ENCODE measurements at places on chromosomes 2 and 18.

- no peak for DNase-seq
Observed at GRCh38 chr2:187051350-187051749, 202.4 kb upstream of the ZSWIM2 start.

- DNase-seq, result no peak
Observed at GRCh38 chr2:109386004-109386695, 227.6 kb downstream of the SEPTIN10 start.

- DNase-seq, result no peak
Observed at GRCh38 chr2:46020416-46020815, 276.8 kb upstream of the EPAS1 start.

GRCh38 chr2:133312038-133312729 is 256.1 kb downstream of the NCKAP5 start:
- DNase-seq, result no peak

GRCh38 chr2:125216321-125216720 is 1191.2 kb downstream of the CNTNAP5 start:
- no peak for DNase-seq

DNA sequence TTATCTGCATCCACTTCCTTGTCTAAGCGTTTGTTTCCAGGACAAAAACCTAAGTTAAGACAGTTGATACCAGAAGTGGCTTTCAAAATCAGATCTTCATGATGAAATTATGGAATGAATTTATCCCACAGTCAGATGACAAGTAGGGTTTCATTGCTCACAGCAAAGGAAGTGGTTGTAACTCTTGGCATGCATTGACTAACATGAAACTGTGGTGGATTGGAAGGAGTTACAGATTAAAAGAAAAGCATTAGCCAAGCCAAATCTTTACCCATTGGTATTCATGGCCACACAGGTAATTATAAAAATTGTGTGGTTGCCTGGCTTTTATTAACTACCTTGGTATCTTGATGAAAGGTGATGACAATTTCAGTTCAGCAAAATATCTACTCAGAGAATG is 438.0 kb upstream of the NXPH2 start:
- no peak for DNase-seq

DNA sequence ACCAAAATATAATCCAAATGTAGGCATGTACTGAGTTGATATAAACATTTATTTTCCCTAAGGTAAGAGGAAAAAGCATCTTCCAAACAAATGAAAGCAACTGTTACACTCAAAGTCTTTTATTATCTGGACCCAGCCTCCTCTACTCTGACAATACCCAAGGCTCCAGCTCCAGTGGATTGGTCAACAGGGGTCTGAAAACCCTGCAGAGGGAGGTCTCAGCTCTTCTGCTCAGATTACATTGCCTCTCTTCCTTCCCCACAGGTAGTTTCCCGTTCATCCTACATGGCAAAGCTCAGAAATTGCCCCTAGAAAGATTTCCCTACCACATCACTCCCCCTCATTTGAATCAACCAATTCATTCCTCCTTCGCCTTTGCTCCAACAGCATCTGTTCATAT is 457.0 kb downstream of the METTL4 start:
- no peak for DNase-seq

GRCh38 chr18:72811047-72811446 is 56.7 kb downstream of the NETO1 start:
- no peak for DNase-seq

GRCh38 chr2:17583646-17584045 is 43.1 kb downstream of the VSNL1 start:
- DNase-seq, result no peak

- no peak for DNase-seq
Observed at GRCh38 chr2:144695657-144696056, 175.7 kb upstream of the ZEB2 start.

GRCh38 chr2:105325389-105325963 is 4.1 kb downstream of the TGFBRAP1 start:
- DNase-seq, result no peak

GRCh38 chr2:95307036-95307435 is 9.9 kb downstream of the KCNIP3 start:
- no peak for DNase-seq

- no peak for DNase-seq
Observed at GRCh38 chr18:416930-417329, 83.6 kb downstream of the COLEC12 start.

- DNase-seq, result no peak
Observed at GRCh38 chr2:8225266-8225665, 456.6 kb upstream of the ID2 start.

- DNase-seq, result no peak
Observed at GRCh38 chr18:49564518-49564834, 2.6 kb downstream of the LIPG start.

- DNase-seq, result no peak
Observed at GRCh38 chr18:12741351-12741750, 38.5 kb downstream of the PSMG2 start.

GRCh38 chr2:69453475-69454129 is 16.4 kb upstream of the NFU1 start:
- no peak for DNase-seq

GRCh38 chr2:16148632-16149348 is 208.4 kb downstream of the MYCN start:
- DNase-seq, result no peak

DNA sequence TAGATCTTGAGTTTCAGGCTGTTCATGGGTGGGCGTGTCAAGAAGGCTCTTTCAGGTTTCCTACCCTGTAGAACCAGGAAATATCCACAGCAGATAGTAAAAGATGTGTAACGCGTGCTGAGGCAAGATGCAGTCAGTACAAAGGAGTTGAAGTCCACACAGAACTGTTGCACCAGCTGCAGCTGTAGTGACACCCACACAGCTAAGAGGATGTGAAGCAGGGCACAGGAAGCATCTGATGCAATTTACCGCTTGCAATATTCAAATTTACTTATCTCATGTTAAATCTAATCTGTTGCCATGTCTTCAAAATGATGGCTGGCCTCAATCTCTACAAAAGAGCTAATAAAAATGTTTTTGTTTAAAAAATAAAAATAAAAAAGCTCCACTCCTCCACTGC is 132.8 kb downstream of the ARHGAP15 start:
- no peak for DNase-seq

GRCh38 chr2:240143276-240143675 is 2.8 kb upstream of the OTOS start:
- DNase-seq, result no peak

DNA sequence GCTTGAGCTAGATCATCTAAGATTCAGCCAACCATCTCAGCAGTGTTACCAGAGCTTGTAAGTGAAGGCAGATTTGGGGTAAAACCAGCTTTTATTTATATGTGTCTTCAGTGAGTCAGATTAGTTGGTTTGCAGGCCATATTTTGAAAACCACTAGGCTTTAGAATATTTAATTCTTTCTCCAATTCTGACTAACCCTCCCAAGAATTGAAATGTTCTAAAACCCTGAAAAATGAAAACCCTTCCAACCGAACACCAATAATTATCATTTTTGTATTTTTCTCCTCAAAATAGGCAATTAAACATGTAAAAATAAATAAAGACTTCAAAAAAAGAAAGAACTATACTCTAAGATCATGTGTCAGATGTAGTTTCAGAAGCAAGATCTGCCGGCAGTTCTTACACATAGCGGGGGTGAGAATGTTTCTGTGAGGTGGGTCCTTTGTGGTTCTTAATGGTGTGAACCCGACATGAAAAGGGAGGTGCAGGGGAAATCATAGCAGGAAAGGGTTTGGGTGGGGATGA is 14.2 kb downstream of the PLEK start:
- DNase-seq, result no peak

DNA sequence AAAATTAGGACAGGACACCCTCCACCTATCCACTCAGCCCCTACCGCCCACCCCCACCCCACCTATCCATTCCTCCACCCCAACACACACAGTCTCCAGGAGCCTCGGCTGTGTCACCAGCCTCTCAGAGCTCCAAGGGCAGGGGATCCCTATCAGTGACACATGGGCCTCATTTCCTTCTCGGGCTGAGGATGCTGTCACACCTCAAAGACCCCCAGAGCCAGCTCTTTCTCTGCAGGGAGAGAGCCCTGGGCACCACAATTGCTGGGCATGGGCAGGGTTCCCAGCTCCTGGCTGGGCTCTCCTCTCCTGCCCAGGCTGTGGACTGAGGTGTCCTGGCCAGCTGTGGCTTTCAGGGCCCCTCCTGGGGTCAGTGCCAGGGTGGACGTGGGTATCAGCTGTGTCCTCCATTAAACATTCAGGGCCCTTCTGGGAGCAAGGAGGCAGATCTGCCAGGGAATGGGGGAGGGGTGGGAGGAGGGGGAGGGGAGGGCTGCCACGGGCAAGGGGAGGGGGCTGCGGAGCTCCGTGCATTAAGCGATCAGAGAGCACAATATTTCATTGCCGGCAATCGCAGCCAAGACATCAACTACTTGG is 14.3 kb upstream of the ECEL1 start:
- no peak for DNase-seq

DNA sequence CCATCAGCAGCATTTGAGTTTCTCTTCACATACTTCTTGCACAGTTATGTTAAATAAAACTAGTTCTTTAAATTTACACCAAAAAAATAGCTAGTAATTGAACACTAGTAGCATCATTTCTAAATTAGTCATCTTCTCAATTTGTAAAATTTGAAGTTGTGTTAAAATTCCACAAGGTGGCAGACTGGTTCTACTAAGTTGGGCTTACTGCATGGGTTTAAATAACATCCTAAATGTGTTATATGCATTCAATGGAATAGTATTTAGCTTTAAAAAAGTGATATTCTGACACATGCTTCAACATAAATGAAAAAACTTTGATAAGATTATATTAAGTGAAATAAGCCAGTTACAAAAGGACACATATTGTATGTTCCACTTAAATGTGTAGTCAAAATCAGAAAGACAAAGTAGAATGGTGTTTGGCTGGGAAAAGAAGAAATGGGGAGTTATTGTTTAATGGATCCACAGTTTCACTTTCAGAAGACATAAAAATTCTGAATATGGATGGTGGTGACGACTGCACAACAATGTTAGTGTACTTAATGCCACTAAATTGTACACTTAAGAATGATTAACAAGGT is 28.7 kb upstream of the RPRD1A start:
- DNase-seq, result no peak

GRCh38 chr2:148634749-148635148 is 9.8 kb upstream of the EPC2 start:
- DNase-seq, result no peak

DNA sequence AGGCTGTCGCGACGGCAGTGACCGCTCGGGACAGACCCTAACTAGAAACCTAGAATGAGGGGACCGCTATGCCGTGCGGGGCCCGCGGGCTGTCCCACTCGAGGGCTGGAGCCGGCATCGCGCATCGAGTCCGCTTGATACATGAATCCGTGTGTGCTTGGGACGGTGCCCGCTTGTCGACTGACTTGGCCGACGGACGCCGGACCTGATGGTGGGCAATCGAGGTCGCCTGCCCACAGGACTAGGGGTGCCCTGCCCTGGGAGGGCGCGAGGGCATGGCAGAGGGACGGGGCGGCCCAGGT is 749 bp upstream of the PTMA start:
- peak; percentile 31 for DNase-seq

All from stimulated activated CD4-positive, alpha-beta T cell treated with anti-CD3 and anti-CD28 coated beads, Interleukin-1b, Interleukin-23, amount 100 ng/mL, for 1 hour (primary cell).